ENCODE measurements at places on chromosomes 2 and 18. TPM values are rescaled to one million over a fixed set of nuclear protein-coding genes. Genes with fewer than 3 reads are reported as not detected.

GRCh38 chr2:197238043-197238365, 72.6 kb downstream of the ANKRD44 start:
- no peak for DNase-seq

- DNase-seq, result no peak
These were observed 100.8 kb downstream of the MEIS1 start for GRCh38 chr2:66535574-66536289.

DNA sequence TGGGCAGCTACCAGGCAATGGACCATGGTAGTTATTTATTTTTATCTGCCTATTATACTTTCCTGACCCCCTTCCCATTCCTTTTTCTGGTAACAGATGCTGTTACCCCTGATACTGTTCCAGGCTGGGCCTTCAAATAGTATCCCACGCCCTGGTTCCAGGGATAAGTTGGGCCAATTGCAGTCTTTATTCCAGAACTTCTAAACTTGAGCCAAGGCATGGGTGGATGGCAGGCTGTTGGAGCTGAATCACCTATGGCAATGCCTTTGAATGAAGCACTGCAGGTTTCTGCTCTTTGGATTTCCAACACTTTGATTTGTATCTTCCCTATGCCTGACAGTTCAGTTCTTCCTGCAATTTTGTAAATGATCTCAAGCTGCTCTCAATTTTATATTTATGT, 99.2 kb upstream of the LHCGR start:
- no peak for DNase-seq

- DNase-seq, result no peak
These were observed 989.9 kb downstream of the DCDC2C start for GRCh38 chr2:4693266-4693665.

GRCh38 chr2:116141891-116142474, 1672.5 kb upstream of the DDX18 start:
- no peak for DNase-seq

DNA sequence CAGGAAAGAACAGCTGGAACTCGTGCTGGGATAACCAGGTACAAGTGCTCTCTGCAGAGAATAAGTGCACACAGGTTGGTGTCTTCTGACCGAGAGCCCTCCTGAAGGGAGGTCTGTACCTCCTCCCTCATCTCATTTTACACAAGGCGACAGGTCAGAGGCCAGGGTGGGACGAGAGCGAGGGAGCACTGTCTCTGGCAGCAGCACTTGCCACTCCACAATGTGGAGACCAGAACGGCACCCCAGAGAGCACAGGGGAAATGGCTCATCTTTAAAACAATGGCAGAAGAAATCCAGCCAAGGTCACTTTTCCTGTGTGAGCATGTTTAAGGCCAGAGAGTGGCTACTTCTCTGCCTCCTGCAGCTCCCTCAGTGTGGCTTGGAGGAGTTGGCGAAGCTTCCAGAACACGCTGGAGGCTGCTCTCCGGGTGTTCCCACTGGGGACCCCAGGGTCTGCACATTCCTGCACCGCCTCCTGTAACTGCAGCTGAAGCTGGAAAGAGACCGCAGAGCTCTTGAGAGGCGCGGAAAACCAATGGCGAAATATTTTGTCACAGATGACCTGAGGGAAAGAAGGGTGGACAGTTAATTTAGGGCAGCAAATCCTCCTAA, 20.8 kb downstream of the DIPK1C start:
- DNase-seq, result no peak

GRCh38 chr2:71792926-71793761, 339.8 kb downstream of the DYSF start:
- DNase-seq, result peak; percentile 46

DNA sequence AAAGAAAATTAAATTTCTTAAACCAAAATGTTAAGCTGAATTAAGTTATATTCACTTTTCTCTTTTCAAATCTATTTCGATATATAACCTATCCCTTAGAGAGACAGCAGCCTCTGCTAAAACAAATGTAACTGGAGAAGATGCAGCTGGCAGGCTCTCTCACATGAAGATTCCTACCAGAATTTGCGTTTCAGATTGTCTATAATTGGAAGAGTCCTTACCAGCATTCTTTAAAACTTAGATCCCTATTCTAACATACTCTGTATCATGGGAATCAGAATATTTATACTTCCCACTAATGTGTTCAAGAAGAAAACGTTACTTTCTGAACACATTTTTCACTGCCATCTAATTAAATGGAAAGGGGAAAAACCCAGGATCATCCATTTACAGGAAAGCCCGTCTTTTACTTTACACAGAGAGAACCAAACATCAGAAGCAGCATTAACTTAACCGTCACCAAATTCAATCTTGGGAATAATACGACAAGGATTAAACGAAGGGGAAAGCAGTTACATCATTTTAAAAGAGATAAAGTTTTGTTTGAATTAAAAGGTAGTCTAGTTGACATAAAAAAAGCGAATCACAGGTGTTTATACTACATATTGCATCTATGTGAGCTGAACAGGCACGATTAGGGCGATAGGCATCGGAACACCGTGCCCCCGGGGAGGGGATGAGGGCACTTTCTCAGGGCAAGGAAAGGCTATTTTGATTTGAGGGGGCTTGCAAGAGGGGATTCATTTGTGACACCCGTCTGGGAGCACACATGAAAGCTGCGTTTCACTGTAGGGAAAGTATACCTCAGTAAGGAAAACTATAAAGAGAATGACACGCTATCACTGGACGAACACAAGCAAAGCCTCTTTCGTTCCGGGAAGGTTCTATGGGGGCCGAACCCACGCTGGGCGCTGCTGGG, 1.3 kb downstream of the PTPN2 start:
- no peak for DNase-seq

GRCh38 chr2:203580844-203581243, 45.7 kb upstream of the RAPH1 start:
- DNase-seq, result no peak

GRCh38 chr2:148687543-148687942, 43.0 kb downstream of the EPC2 start:
- DNase-seq, result no peak

GRCh38 chr2:26729311-26729710, 34.8 kb upstream of the SLC35F6 start:
- no peak for DNase-seq

DNA sequence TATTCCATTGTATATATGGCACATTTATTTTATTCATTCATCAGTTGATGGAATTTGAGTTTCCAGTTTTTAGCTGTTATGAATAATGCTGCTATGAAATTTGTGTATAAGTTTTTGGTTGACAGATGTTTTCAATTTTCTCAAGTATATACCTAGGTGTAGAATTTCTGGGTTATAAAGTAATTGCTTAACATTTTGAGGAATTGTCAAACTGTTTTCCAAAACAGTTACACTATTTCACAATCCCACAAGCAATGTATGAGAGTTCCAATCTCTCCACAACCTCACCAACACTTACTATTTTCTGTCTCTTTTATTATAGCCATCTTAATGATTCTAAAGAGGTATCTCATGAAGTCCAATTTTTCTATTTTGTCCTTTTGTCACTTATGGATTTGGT, 12.5 kb upstream of the WDSUB1 start:
- no peak for DNase-seq

DNA sequence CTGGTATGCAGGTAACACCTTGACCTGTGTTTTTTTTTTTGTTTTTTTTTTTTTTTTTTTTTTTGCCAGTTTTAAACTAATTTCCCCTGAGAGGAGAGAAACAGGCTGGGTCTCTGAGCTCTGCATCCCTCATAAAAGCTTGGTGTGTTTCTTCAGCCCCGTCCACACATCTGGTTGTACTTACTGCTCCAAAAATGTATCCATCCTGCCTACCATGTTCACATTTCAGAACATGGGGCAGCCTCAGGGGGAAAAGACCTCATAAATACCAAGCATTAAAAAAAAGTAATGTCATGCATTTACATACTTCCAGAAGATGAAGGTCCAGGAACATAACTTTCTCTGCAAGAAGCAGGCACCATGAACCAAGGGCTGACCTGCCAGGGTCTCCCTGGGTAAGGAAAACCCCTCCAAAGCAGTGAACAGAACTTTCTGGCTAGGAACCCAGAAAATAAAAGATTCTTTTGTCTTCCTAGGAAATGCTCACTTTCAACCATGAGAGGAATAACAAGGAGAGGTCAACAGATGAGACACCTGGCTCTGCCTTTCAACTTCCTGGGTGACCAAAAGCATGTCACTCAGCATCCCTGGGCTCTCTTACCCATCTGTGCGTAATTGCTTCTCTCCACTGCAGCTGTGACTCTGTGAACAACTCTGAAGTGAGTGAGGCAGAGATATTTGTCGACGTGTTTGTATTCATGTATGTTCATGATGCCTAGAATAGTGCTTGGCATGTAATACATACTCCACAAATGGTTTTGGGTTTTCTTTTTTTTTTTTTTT, 118.6 kb downstream of the MCFD2 start:
- no peak for DNase-seq

DNA sequence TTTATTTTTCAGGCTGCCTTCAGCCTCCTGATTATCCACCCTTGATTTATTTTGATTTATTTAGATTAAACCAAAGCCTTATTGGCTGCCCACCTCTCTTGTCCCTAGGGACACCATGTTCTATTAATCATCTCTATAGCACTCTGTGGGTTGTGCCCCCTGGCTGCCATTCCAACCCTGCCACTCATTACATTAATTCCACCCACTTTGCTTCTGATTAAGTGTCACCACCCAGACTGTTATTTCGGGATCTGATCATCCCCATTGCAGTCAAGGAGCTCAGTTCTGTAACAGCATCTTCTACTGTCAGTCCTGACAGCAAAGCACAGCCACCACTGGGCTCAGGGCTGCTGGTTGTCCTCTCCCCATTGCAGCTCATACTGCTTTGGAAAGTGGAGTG, 175.1 kb upstream of the DDX18 start:
- DNase-seq, result no peak

GRCh38 chr2:135913727-135914365, 37.6 kb upstream of the MCM6 start:
- DNase-seq, result no peak

DNA sequence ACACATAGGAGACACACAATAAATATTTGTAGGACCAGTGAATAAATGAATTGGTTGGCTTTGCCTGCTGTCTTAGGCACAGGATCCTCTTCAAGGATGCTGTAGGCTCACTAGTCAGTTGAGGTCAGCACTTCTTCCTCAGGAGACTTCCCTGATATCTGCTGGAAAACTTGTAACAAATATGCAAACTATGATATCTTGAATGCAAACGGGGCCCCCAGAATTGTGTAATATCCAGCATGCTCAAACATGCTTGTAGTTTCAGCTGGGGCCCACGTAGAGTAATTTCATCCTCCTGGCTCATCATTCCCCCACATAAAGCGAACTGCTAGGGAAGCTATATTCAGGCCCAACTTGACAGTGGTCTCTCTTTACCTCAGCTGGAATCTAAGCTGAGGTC, 43.6 kb downstream of the POLE4 start:
- no peak for DNase-seq

DNA sequence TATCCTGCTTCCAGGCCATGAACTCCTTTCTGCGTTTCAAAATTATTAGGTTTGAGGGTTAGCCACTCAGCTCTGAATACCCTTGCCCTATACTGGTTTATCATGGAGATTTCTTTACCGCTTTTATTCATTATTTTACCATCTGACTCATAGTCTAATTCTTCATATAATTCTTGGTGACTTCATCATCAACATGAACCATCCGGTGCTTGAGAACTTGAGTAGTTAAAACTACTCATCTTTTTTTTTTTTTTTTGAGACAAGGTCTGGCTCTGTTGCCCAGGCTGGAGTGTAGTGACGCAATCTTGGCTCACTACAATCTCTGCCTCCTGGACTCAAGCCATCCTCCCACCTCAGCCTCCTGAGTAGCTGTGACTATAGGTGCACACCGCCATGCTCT, 94.2 kb upstream of the LHCGR start:
- DNase-seq, result no peak

DNA sequence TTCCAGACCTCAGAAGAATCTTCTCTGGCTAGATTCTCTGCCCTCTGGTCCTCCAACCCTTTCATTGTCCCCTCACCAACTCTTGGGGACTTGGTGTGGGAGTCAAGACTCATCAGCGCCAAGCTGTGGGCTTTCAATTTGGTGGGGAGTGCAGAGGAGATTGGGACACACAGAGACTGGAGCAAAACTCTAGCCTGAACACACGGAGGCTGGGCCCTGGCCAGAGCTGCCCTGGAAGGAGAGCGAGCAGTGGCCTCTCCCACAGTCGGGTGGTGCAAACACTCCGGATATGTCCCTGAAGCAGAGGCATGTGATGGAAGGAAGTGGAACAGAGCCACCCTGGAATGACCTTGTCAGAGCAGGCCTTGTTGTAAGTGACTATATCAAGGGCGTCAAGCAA, 8.7 kb upstream of the SOX11 start:
- DNase-seq, result no peak

DNA sequence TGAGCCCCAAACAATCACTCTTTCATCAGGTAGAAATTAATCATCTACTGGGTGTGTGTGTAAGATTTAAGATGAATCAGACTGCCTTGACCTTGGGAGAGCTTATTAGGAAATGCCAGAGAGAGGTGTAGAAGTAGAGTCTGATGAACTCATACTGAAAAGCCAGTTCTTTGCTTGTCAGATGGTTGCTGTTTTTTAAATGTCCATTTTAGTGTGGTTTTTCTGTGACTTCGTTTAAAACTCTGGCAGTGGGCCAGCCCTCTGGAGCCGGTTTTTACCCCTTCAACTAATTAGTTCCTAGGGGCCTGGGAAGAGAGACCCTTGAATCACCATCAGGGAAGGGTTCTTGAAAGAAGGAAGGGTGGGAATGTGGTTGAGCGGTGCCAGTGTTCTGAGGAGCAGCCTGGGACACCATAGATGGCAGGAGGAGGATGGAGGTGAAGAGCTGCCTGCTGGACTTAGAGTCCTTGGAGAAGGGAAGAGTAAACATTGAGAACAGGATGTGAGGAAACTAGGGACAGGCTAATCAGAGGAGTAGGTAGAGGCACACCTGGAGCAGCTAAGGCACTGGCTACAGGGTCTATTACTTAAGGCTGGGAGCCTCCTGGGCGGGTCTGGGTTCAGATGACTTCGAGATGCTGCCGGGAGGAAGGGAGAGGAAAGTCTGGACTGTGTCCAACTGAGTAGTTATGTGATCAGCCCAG, 66.1 kb downstream of the LRRFIP1 start:
- no peak for DNase-seq

- DNase-seq, result no peak
These were observed 4.2 kb upstream of the SAP130 start for GRCh38 chr2:128032092-128032491.

- no peak for DNase-seq
These were observed 617.3 kb upstream of the ZEB2 start for GRCh38 chr2:145137211-145137610.

- DNase-seq, result no peak
These were observed 102.8 kb upstream of the CYP1B1 start for GRCh38 chr2:38178556-38179419.

CROCC2 gene
- total RNA-seq, result not detected

MOGAT1 gene
- 0.24 TPM for total RNA-seq

ST6GAL2 gene
- 0.38 TPM for total RNA-seq

TRIM43B gene
- total RNA-seq, result not detected

ABCG8 gene
- not detected for total RNA-seq

C2orf72 gene
- 0.08 TPM for total RNA-seq

MATN3 gene
- 0.11 TPM for total RNA-seq

PSMD14 gene
- 46.0 TPM for total RNA-seq

UGP2 gene
- 327 TPM for total RNA-seq

TOGARAM2 gene
- 0.48 TPM for total RNA-seq

IL37 gene
- total RNA-seq, result not detected

MYOM1 gene
- 878 TPM for total RNA-seq

UPP2 gene
- not detected for total RNA-seq

FTCDNL1 gene
- 2.3 TPM for total RNA-seq

NT5DC4 gene
- not detected for total RNA-seq

CCDC68 gene
- total RNA-seq, result 4.1 TPM

SFTPB gene
- total RNA-seq, result not detected

LCT gene
- total RNA-seq, result not detected

CFAP221 gene
- 1.2 TPM for total RNA-seq
